B cell (primary cell): ENCODE measurements at places on chromosomes 13 and 19. TPM values are rescaled to one million over a fixed set of nuclear protein-coding genes. Genes with fewer than 3 reads are reported as not detected.

The APBA3 gene
- 61.4 and 66.4 TPM in 2 replicates for total RNA-seq

DNA sequence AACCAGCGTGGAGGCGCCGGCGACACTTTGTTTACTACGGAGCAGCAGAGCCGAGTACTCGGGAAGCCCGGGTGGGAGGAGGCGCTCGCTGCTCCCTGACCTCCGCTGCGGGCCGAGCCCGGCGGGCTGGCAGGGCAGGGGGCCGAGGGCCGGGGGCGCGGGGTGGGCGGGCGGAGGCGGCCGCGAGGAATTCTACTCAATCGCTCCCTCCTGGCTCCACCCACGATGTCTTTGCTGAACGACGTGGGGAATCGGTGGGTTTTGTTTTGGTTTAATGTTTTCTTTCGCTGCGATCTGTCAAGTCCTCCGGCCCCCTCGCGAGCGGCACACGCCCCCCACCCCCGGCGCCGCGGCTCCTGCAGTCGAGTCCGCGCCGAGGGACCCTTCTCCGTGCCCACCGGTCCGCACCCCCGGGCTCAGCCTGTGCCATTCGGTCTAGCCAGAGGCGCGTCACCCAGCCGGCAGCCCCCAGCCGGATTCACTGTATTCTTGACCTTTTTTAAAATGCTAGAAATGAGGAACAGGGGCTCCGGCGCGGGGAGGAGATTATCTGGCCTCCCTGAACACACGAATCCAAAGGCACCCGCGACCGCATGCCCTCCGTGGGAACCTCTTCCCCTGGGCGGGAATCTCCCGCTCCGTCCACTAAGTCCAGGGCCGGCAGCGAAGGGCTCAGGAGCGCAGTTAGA, 636 bp upstream of the FOXO1 start:
- DNase-seq: peak; percentile 80

GRCh38 chr13:23748109-23748990, 140.8 kb downstream of the MIPEP start:
- no peak for DNase-seq

DNA sequence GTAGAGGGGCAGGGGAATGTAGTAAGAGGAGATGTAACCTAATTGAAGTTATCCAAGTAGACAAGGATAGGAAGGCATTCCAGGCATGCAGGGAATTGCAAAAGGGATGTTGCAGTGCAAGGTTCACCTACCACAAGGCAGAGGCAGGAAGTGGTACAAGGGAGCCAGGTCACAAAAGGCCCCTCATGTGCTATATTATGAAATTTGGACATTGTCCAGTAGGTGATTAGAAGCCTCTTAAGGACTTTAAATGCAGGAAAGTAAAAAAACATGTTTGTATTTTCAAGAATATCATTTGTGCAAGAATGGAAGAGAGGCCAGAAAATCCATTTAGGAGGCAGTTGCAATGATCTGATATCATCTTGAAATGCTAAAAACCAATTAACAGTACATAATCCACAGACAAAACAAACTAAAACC, 111.4 kb downstream of the FRY start:
- no peak for DNase-seq

The C1QTNF9B gene
- total RNA-seq: not detected in 2 replicates

- no peak for DNase-seq
Observed at GRCh38 chr19:42185277-42185676, 32.2 kb downstream of the DEDD2 start.

GRCh38 chr19:29675650-29676186, 10.5 kb downstream of the PLEKHF1 start:
- DNase-seq: no peak

The ICAM1 gene
- total RNA-seq: 7.3 and 10.2 TPM in 2 replicates

- DNase-seq: no peak
Observed at GRCh38 chr19:42512130-42512636, 16.1 kb downstream of the CEACAM1 start.
